Right ventricle myocardium superior (tissue), 1 donor: ENCODE measurements at places on chromosomes 3 and 15.

- no peak for DNase-seq
Measured at GRCh38 chr15:66298803-66299251, 5.5 kb downstream of the DIS3L start.

DNA sequence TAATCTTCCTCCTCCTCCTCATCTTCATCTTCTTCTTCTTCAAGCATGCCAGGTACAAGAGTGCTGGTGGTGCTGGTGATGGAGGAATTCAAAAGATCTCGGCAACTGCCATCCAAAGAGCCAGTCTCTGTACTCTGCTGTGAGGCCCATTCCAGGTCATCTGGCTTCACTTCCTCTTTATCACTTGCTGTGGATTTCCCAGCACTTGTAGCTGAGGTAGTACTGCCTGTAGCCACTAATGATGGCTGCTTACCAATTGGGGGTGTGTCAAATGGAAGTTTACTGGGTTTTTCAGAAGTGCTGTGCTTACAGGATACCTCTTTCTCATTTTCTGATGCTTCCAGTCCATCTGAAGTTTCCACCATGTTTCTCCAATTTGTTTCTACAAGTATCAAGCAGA, 28.8 kb upstream of the SHC4 start:
- no peak for DNase-seq

GRCh38 chr3:70387889-70388288, 75.5 kb upstream of the MDFIC2 start:
- no peak for DNase-seq

DNA sequence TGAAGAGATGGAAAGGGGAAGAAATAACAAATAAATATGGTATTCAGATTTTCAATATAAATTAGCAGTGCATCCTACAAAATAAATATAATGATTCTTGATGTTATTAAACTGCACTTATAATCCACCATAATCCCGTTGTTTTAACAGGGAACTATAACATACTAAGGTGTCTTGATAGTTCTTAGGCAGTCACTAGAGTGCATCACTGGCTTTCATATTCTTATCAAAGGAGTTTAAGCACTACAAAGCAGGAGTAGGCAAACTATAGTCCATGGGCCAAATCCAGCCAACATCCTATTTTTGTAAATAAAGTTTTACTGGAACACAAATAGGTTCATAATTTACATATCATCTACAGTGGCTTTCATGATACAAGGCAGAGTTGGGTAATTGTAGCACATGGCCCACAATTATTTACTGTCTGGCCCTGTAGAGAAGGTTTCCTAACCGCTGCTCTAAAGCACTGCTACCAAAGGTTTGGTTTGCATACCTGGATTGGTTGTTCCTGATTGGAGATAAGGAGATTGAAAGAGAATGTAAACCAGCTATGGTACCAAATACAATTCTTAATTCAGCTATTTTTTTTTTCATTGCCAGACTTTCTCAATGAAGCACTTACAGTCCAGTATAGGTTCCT, 104.3 kb downstream of the ZNF280D start:
- DNase-seq, result no peak

- no peak for DNase-seq
Measured at GRCh38 chr15:95724908-95725633, 605.4 kb upstream of the NR2F2 start.

GRCh38 chr15:71476823-71477222, 333.5 kb upstream of the NR2E3 start:
- DNase-seq, result no peak

DNA sequence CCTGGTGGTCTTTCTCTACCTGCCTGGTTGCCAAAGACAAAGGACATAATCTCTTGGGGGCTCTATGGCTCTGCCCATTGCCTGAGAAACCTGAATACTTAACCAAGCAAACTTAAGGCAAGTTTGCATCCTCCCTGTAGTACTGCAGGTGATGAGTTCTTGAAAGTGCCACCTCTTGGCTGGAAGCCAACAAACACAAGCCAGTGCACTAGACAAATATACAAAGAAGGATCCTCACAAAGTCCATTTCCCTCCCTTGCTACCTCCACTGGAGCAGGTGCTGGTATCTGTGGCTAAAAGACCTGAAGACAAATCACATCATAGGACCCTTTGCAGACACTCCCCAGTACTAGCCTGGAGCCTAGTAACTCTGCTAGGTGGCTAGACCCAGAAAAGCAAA, 772.3 kb downstream of the SI start:
- DNase-seq, result no peak

DNA sequence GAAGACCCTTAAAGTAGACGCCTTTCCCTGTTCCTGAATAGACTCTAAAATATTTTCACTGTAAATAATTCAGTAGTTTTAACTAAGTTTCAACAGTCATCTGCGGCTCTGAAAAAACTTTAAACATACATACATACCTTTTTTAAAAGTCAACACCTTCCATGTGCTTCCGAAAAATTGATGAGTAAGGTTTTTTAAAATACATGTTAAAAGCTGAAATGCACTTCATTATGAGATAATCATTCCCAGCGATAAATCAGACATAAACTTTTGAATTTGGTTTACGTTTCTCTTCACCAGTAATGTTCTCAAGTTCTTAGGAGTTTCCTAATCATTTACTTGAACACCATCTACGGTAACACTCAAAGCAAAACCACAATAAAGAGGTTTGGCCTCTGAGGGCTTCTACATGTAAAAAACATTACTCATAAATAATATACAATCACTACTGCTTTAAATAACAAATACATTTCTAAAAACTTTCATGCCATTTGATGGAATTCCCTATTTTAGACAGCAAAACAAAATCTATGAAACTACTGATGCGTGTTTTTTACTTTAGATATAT, 403.5 kb downstream of the SHQ1 start:
- DNase-seq, result no peak

DNA sequence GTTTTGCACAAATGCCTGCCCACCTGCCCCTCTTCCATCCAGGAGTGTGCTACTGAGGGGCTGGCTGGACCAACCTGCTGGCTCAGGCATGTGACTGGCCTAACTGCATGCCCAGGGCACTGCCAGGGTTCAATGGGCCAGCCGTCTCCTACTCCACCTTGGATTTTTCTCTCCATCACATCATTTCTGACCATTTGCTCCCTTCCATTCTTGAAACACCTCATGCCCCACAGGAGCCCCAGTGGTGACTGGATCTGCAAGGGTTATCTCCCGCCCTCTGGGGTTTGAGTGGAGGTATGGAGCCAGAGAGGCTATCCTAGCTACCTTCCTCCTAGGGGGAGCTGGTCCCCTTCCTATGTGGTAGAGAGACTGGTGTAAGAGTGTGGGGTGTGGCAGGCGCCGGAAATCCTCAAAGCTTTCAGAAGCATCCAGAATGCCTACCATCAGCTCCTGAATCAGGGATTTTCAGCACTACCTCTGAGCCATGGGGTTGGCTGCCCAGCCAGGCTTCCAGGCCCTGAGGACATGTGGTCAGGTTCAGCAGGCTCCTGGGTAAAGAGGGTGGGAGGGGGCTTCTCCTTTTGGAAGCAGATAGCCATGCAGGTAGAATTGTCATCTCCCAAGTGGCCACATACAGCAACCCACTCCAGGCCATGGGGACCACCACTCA, 2.9 kb upstream of the MANF start:
- no peak for DNase-seq

GRCh38 chr3:150275941-150276340, 132.2 kb upstream of the TSC22D2 start:
- no peak for DNase-seq

DNA sequence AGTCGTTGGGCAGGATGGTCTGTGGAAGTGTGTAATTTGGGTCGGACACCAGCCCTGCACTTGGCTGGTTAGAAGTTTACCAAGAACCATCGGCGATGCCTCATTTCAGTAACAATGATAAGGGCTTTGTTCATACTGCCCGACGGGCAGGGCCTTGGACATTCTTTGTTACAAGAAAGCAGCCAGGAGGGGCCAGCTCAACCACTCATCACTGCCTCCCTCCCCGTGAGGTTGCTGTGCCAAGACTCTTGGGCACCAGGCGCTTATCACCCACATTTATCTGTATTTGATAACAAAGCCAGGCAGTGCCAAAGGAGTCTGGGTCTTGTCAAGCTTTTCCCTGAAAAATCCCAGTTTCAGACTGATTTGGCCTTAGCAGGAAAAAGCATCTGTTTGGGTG, 235.0 kb downstream of the ADAMTS17 start:
- DNase-seq, result no peak

- DNase-seq, result no peak
Measured at GRCh38 chr3:194161131-194162045, 25.4 kb downstream of the HES1 start.

- peak; percentile 81 for DNase-seq
Measured at GRCh38 chr3:42547401-42547945, 34.3 kb downstream of the SEC22C start.

- DNase-seq, result no peak
Measured at GRCh38 chr3:43523454-43524053, 98.3 kb downstream of the ANO10 start.
